Fibroblast of skin of right biceps (primary cell): ENCODE measurements at places on chromosomes 5 and 9.

- DNase-seq: no peak
These were observed 5.2 kb upstream of the FCN2 start for GRCh38 chr9:134875371-134875770.

DNA sequence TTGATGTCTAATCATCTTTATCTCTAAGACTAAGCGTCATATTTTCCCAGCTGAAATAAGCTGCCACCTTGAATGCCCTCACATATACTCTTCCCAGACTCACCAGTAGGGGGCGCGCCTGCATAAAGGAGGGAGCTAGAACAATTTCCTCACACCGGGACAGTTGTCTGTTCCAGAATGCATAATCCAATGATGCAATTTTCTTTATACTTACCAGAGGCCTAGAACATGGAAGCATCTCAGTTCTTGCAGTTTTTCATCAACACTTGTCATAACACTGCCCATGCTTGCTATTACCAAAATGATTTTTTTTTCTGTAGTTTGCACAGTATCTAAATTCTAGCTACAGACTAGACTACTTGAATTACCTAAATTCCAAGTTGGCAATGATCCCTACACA is 203.9 kb downstream of the FRMD3 start:
- peak; percentile 86 for DNase-seq

DNA sequence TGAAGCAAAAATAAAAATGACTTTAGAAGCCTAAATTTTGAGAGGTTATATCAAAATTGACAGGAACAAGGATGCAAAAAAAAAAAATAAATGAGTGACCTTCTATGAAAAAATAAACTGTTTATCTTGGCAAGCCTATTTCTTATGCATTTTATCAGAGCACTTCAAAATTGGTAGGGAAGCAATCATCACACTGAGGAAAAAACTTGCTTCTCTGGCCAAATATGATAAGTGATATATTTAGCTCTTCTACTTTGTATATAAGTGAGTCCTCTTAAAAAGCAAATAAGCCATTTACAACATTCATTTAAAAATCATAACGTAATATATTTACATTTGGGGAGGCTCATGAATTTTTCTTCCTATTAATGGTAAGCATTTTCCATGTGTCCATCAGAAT is 287.1 kb downstream of the FBXL17 start:
- DNase-seq: no peak

DNA sequence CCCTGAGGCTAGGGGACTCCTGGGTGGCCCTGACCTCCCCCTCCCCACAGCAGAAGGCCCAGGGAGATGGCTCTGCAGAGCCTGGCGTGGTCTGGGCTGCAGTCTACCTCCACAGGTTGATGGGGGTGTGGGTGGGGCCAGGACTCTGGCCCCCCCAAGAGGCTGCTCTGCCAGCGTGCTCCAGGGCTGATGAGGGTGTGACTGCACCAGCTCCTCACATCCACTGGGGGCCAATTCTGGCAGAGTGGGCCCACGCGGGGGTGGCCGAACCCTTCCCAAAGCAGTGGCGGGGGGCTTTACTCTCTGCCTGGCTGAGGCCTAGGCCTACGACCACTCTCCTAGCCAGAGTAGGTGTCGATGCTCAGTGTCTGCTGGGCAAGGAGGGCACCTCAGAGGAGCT is 28.0 kb upstream of the UBAC1 start:
- no peak for DNase-seq

DNA sequence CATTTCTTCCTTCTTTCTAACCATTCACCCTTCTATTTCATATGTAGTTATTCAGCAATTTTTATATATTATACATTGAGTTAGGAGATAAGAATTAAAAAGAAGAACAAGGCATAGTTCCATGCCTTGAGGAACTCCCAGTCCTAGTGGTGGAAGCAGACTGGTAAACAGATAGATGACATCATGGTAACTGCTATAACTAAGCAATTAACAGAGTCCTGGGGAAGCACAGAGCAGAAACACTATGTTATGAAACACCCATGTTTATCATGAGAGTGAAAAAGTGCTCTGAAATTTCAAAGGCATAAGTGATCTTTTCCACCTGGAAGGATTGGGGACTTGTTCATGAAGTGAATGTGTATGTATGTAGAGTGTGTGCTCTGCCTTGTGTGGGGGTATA is 14.6 kb downstream of the PAPPA start:
- no peak for DNase-seq

- peak; percentile 32 for DNase-seq
These were observed 213.5 kb downstream of the FANCC start for GRCh38 chr9:95103871-95104580.

DNA sequence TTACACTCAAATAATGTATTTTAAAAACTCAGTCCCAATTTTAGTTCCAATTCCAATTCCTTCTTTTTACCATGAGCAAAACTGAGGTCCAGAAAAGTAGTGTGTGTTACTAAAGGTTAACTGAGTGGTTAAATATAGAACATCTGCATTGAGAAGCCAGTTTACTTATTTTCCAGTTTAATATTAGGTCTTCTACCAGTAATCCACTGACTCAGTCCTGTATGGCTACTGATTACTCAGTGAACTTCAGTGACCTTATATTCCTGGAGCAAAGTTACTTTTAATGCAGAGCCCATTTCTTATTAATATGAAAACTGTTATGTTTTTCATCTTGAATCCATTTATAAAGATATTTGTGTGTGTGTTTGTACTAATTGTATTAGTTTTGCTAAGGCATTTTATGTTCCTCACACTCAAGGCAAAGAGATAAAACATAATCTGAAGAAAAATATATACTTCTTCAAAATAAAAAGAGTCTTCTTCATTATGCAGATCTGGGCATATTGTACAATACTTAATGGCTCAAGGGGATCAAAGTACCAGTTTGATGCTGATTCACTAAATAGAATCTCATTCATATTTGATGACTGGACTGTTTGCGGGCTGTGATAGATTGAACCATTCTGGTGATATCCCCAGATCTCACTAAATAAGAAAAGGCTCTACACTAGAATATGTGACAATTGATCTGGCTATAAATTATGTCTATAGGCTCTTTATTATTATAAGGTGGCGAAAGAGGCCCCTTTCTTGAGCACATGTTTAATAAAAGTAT is 60.8 kb downstream of the DMXL1 start:
- DNase-seq: no peak

DNA sequence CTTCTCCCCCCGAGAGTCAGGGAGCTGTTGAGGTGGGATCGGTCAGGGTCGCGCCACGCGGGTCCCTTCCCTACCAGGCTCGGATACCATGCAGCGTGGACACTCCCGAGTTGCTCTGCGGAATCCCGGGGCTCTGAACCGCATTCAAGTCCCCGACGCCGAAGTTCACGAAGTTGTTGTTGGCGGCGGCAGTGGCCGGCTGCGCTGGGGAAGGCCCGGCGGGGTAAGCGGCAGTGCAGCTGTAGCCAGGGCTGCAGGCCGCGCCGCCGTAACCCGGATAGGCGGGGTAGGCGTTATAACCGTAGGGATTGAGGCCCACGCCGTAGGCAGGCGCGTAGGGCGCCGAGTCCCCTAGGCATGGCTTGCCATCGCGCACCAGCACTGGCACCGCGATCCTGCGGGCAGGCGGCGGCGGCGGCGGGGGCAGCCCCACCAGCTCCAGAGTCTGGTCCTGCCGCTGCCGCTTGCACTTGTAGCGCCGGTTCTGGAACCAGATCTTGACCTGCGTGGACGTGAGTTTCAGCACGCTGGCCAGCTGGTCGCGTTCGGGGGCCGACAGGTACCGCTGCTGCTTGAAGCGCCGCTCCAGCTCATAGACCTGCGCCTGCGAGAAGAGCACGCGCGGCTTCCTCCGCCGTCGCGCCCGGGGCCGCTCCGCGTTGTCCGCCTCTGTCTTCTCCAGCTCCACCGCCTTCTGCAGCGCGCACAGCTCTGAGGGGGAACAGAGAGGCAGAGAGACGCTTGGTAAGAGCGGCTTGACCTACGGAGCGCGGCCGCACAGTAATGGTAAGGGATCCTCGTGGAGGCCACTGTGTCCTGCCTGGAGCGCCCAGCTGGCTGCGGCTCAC is 2.3 kb downstream of the NKX2-5 start:
- no peak for DNase-seq

DNA sequence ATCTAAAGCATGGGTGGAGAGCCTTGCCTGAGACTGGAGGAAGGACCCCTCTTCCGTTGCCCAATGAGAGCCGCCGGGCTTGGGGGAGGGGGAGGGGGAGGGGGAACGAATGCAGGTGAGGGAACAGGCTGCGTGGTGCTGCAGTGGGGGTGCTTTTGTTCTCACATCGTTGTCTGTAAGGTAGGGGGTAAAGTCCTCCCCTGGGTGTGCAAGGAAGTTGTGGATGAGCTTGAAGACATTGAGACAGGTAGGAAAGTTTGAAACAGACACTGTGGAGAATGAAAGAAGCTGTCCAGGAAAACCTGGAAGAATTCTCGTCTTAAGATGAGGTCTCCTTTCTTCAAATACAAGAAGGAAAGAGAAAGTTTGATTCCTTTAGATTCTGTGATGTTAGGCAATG is 94.1 kb upstream of the LIFR start:
- no peak for DNase-seq

DNA sequence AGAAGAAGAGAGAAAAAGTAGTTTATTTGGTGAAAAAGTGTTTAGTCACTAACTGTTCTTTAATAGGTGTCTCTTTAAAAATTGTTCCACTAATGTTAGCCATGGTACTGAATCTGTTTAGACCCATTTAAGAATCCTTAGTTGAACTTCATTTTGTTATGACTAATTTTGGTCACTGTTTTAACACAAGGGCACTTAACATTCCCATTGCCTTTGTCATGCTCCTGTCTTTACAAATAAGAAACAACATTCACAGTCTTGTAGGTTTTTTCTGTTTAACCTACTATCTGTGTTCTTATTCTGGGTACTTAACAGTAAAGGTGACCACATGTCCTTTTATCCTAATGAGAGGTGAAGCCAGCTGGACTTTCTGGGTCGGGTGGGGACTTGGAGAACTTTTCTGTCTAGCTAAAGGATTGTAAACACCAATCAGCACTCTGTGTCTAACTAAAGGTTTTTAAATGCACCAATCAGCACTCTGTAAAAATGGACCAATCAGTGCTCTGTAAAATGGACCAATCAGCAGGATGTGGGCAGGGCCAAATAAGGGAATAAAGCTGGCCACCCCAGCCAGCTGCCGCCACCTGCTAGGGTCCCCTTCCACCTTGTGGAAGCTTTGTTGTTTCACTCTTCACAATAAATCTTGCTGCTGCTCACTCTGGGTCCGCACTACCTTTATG is 116.7 kb downstream of the WDR70 start:
- DNase-seq: peak; percentile 83

- DNase-seq: no peak
These were observed 26.5 kb downstream of the B4GALT1 start for GRCh38 chr9:33140401-33141360.

DNA sequence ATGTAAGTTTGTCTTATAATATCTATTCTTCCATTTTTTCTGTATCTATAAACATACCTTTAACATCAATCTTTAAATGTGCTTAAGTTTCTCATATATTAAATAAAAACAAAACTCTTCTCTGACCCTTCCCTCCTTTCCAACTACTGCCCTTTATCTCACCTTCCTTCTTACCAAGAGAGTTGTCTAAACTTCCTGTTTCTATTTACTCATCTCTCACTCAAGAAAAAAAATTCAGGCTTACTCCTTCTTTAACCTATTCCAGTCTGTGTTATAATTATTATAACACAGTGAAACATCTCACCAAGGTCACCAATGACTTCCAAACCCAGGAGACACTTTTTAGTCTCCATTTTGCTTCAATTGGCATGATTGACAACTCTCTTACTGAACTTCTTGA is 140.9 kb downstream of the CCDC171 start:
- no peak for DNase-seq

DNA sequence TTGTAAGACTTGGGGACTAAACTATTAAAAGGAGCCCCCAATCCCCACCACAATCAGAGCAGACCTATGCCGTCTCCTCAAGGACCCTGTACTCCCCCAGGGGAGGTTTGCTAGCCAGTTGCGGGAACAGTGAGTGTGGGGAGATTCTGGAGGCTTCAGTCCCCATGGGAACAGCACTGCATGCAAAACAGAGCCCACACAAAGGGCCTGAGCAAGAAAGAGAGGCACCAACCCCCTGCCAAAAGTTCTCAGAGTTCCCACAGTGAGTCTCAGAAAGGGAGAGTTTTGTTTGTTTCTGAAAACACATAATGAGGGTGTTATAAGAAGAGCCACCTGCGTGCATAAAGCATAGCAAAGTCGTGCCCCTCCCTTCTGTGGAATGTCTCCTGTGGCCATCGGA is 56.6 kb downstream of the CFAP90 start:
- no peak for DNase-seq

DNA sequence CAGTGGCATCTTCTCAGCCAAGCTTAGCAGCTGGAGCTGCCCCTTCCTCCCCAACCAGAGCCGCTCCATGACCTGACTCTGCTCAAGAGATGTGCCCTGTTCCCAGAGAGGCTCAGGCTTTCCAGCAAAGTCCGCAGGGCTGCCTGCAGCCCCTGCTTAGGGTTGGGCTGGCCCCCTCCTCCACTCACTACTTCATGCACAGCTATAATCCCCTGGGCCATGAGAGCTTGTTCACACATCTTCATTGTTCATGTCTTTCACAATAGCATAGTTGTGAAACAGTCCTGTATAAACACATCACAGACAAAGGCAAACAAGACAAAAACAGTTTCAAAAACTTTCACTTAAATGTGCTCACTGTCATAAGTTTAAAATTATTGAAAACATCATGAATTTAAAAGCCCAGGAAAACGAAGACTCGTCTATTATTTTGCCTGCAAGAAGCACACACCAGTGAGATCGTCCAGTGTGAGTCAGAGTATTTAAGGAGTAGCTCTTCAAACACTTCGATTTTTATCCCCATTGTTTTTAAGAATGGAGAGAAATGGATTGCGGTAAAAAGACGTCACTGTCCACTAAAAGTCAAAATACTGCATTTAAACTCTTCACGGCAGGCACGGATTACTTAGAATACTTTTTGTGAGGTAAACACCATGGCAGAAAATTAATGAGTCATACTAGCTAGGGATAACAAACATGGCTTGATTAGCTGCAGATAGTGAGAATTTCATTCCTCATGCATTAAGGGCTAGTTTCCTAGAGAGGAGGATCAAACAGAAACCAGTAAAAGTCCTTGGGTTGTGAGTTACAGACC is 40.7 kb upstream of the S1PR3 start:
- peak; percentile 49 for DNase-seq

GRCh38 chr5:120499876-120500563 is 35.9 kb downstream of the PRR16 start:
- DNase-seq: no peak

GRCh38 chr5:173237875-173238220 is 2.8 kb upstream of the NKX2-5 start:
- DNase-seq: no peak

DNA sequence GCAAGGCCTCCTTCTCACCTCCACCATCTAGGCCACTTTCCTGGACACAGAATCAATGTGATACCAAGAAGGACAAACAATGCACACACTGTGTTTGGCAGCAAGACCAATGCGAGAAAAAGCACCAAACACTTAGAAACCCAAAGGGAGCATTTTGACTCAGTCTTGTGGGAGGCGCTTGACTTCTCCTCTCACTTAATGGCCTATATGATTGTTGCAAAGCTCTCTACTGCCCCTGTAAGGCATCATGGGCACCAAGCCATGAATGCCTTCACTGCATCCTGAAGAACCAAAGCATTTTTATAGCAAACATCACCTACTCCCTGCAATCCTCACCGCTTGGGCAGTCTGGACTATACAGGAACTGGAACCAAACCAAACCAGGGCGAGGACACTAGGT is 57.5 kb downstream of the CDH6 start:
- no peak for DNase-seq

GRCh38 chr9:95383185-95383676 is 65.7 kb upstream of the FANCC start:
- DNase-seq: peak; percentile 94

GRCh38 chr9:82148901-82149461 is 160.4 kb downstream of the SPATA31D1 start:
- peak; percentile 96 for DNase-seq

GRCh38 chr9:136117916-136118319 is 757 bp downstream of the TMEM250 start:
- DNase-seq: no peak
